ENCODE measurements at places on chromosomes 3 and 15. TPM values are rescaled to one million over a fixed set of nuclear protein-coding genes. Genes with fewer than 3 reads are reported as not detected.
A peak's percentile ranks its signal among the peaks of the same experiment; 100 is the strongest.

GRCh38 chr15:78762985-78763795 lies 48.1 kb downstream of the ADAMTS7 start:
- peaks cover 19% of the 10 kb centered on the region for H3K4me1 ChIP-seq
- H3K36me3 ChIP-seq = no peaks in the 10 kb centered on the region
- no peaks in the 10 kb centered on the region for H3K27me3 ChIP-seq
- peak; percentile 60 for DNase-seq

Gene GASK1A
- total RNA-seq = 32.7 TPM

Gene UPK1B
- not detected for total RNA-seq

DNA sequence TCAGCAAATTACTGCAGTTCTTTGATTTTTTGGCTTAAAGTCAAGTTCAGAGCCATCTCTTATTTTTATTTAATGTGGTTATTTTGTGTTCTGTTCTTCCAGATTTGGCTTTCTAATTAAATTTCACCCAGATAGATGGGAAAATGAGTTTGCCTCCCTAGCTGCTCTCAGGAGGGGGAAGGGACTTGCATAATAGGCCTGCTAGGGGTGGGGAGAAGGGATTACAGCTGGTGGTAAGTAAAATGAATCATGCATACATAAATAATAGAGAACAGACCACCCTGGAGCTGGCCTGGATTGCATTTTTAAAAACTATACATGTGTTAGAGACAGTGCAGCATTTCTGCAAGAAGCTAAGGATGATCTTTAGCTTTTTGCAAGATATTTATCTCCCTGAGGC lies 3.9 kb upstream of the PXYLP1 start:
- H3K36me3 ChIP-seq = no peaks in the 10 kb centered on the region
- H3K4me3 ChIP-seq = no peak overlapping the region
- peaks cover 15% of the 10 kb centered on the region for H3K4me1 ChIP-seq
- no peak overlapping the region for H3K27ac ChIP-seq
- H3K27me3 ChIP-seq = no peaks in the 10 kb centered on the region

Gene PLA1A
- 4.6 TPM for total RNA-seq

Gene APBA2
- total RNA-seq = 1.4 TPM

- peak overlapping the region; percentile 86 for H3K27ac ChIP-seq
- no peaks in the 10 kb centered on the region for H3K36me3 ChIP-seq
- DNase-seq = no peak
- peaks cover 60% of the 10 kb centered on the region for H3K4me1 ChIP-seq
- no peak overlapping the region for H3K4me3 ChIP-seq
These were observed 18.4 kb downstream of the FLNB start for GRCh38 chr3:58026598-58026997.

Gene IL5RA
- under 0.01 TPM for total RNA-seq

GRCh38 chr15:35888815-35889214 lies 342.9 kb upstream of the DPH6 start:
- no peaks in the 10 kb centered on the region for H3K4me1 ChIP-seq
- H3K36me3 ChIP-seq = no peaks in the 10 kb centered on the region
- DNase-seq = no peak
- no peak overlapping the region for H3K27ac ChIP-seq
- no peak overlapping the region for H3K4me3 ChIP-seq

- no peaks in the 10 kb centered on the region for H3K27me3 ChIP-seq
- no peaks in the 10 kb centered on the region for H3K4me1 ChIP-seq
- H3K27ac ChIP-seq = no peak overlapping the region
- H3K4me3 ChIP-seq = no peak overlapping the region
- no peaks in the 10 kb centered on the region for H3K36me3 ChIP-seq
These were observed 197.8 kb downstream of the TBC1D5 start for GRCh38 chr3:17544632-17545031.

GRCh38 chr15:78177447-78177873 lies 28.3 kb downstream of the IDH3A start:
- no peaks in the 10 kb centered on the region for H3K4me1 ChIP-seq
- no peak for DNase-seq
- H3K27ac ChIP-seq = no peak overlapping the region

GRCh38 chr3:170044271-170044670 lies 6.5 kb downstream of the GPR160 start:
- no peak for DNase-seq
- peaks cover 29% of the 10 kb centered on the region for H3K27me3 ChIP-seq
- no peaks in the 10 kb centered on the region for H3K4me1 ChIP-seq
- peak overlapping the region; percentile 23 for H3K27ac ChIP-seq

Gene SH2D7
- total RNA-seq = not detected

Gene CCDC191
- 3.2 TPM for total RNA-seq

DNA sequence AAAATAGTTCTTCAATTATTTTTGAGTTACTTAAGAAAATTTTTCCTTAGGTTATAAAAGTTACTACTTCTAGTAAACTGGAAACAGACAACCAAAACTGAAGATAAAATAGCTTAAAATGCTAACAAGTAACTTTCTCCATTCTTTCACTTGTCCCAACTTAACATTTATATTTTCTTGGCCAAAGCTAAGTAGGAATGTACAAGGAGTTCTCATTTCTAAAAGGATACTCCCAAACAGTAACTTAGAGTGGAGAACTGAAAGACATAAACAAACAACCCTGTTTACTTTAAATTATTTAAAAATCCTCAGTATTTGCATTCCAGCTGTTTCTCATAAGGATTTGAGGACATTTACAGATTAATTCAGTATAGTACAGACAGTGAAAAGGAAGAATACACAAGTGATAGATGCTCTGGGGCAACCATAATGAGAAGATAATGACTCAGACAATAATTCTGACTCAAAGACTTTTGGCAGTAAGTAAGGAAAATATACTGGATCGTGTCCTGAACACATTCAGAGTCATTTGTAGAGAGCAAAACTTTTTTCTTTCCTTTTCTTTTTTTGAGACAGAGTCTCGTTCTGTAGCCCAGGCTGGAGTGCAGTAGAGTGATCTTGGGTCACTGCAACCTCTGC lies 29.2 kb upstream of the ANXA2 start:
- H3K27me3 ChIP-seq = no peaks in the 10 kb centered on the region
- H3K36me3 ChIP-seq = no peaks in the 10 kb centered on the region
- DNase-seq = no peak
- peak overlapping the region; percentile 30 for H3K27ac ChIP-seq
- peaks cover 17% of the 10 kb centered on the region for H3K4me1 ChIP-seq

DNA sequence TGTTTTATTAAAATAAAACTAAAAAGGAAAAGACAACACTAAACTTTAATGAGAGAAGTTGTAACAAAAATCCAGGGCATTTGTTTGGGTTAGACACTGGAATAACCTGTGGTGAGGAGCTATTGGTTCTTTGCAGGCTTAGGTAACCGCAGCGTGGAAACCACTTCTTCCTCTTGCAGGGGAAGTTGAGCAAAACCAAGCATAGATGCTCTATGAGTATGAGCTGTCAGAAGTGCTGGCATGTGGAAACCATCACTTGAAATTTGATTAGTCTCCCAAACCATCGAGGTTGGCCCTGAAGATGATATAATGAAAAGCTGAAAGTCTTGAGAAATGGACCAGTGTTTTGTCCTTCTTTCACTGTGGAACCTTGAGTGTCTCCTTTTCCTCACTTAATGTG lies 127.1 kb upstream of the RBMS3 start:
- no peaks in the 10 kb centered on the region for H3K27me3 ChIP-seq
- no peaks in the 10 kb centered on the region for H3K4me1 ChIP-seq
- H3K36me3 ChIP-seq = no peaks in the 10 kb centered on the region
- no peak overlapping the region for H3K27ac ChIP-seq
- DNase-seq = no peak
- no peak overlapping the region for H3K4me3 ChIP-seq

- no peak overlapping the region for H3K4me3 ChIP-seq
- H3K36me3 ChIP-seq = no peaks in the 10 kb centered on the region
- no peak overlapping the region for H3K27ac ChIP-seq
- no peak for DNase-seq
These were observed 78.2 kb downstream of the EFL1 start for GRCh38 chr15:82184355-82184754.

DNA sequence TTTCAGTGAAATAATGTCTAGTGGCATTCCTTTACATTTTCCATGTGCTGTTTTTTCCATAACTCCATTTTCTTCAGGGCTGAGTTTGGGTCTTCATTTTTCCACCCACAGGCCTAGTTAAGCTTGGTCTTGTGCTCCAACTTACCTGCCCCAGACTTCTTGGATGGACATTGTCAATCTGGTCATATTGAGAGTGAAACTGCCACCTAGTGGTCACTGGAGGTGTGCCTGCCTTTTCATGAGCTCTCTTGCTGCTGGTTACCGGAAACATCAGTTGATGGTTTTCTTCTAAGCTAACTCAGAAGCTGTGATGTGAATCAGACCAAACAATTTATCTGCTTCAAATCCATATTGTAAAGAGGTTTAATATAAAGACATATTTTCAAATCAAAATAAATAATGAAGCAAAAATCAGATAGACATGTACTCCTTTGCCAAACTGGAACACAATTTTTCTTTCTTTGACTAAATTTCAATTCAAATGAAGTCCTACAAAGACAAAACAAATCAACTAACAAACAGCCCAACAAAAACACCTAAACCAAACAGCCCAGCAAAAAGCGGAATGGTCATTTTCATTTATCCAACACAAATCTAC lies 135.1 kb upstream of the RASGRP1 start:
- H3K27ac ChIP-seq = no peak overlapping the region
- no peak for DNase-seq
- no peaks in the 10 kb centered on the region for H3K27me3 ChIP-seq
- no peak overlapping the region for H3K4me3 ChIP-seq

- no peaks in the 10 kb centered on the region for H3K36me3 ChIP-seq
- no peak overlapping the region for H3K4me3 ChIP-seq
- no peaks in the 10 kb centered on the region for H3K4me1 ChIP-seq
- H3K27ac ChIP-seq = no peak overlapping the region
These were observed 41.2 kb downstream of the SLC6A11 start for GRCh38 chr3:10857235-10857634.

All from sigmoid colon (tissue), 7 donors.